ENCODE measurements at places on chromosomes 7 and 10. TPM values are rescaled to one million over a fixed set of nuclear protein-coding genes. Genes with fewer than 3 reads are reported as not detected.

PNLIPRP1 gene
- 0.31 TPM for total RNA-seq

IMMP2L gene
- 32.0 TPM for total RNA-seq

TLX1 gene
- 1.3 TPM for total RNA-seq

SLC16A12 gene
- total RNA-seq = 3.1 TPM

CXCL12 gene
- total RNA-seq = 121 TPM

LIPN gene
- not detected for total RNA-seq

CRTAC1 gene
- 2.6 TPM for total RNA-seq

LRRD1 gene
- total RNA-seq = 0.21 TPM

EZH2 gene
- total RNA-seq = 22.4 TPM

CLDN3 gene
- 9.9 TPM for total RNA-seq

BMPER gene
- total RNA-seq = 30.2 TPM

FHIP2A gene
- 30.7 TPM for total RNA-seq

MBL2 gene
- not detected for total RNA-seq

ARMC3 gene
- total RNA-seq = 0.51 TPM

KIAA1549 gene
- 5.8 TPM for total RNA-seq

EXOC6 gene
- 64.7 TPM for total RNA-seq

HOXA4 gene
- not detected for total RNA-seq

SYCE1 gene
- total RNA-seq = not detected

AKR1C2 gene
- total RNA-seq = 2.8 TPM

TACC2 gene
- 128 TPM for total RNA-seq

SNCG gene
- total RNA-seq = 1.6 TPM

ASAH2 gene
- total RNA-seq = 1.2 TPM

CNPY1 gene
- not detected for total RNA-seq

Data from tongue (tissue), 3 donors.